ENCODE measurements at places on chromosomes 6 and 20.

GRCh38 chr6:71420693-71421328 lies 132.2 kb downstream of the OGFRL1 start:
- H3K27ac ChIP-seq: peak overlapping the region; percentile 16
- peak overlapping the region; percentile 81 for H3K4me3 ChIP-seq
- no peaks in the 10 kb centered on the region for H3K36me3 ChIP-seq
- H3K27me3 ChIP-seq: no peaks in the 10 kb centered on the region

DNA sequence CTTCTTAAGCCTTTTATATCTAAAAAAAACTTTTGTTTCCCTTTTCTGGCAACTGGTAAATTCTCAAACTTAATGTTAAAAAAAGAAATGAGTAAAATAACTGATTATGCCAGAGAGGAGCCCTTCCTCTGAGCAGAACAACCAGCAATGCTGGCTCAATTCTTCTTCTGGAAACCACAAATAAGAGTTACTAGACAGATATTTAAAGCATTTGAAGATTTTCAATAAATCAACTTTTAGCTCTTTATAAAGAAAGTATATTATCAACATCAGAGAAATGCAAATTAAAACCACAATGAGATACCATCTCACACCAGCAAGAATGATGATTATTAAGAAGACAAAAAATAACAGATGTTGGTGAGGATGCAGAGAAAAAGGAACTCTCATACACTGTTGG lies 61.1 kb upstream of the TCF21 start:
- no peak for DNase-seq
- H3K4me3 ChIP-seq: no peak overlapping the region
- peaks cover 3% of the 10 kb centered on the region for H3K4me1 ChIP-seq
- H3K36me3 ChIP-seq: no peaks in the 10 kb centered on the region
- H3K27ac ChIP-seq: no peak overlapping the region

DNA sequence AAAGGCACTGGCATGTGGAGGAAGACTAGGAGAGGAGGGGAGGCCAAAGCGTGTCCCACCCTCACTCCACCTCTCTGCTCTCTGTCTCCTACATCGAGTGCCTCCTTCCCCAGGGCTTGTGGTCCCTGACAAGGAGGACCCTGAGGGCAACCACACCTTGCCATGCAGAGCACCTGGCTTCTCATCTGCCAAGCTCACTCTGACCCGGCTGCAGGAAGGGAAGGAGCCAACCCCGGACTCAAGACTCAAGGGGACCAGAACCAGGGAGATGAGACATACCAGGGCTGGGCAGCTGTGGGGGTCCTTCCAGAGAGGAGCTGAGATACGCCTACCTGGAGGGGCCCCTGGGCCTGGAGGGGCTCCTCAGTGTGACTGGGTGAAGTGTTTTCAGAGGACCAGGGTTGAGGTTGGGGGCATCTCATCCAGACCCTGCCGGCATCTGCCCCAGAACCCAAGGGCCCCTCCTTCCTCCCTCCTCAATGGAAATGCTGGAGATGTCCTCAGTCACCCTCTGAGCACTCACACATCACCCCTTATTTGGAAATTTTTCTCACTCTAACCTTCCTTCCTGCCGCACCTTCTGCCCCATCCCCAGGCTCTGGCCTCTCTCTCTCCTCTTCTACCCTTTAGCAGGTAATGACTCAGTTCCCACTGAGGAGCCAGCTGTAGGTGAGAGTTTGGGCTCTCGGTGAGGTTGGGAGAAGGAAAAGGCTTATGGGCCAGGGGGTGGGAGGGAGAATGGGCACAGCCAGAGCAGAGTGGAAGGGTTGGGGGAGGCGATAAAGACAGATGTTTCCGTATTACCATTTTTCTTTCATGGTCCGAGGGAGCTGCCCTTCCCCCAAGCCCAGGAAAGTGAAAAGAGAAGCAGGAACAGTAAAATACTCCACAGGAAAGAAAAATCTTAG lies 32.0 kb upstream of the POU5F1 start:
- no peaks in the 10 kb centered on the region for H3K36me3 ChIP-seq
- peaks cover 12% of the 10 kb centered on the region for H3K4me1 ChIP-seq
- DNase-seq: no peak
- H3K4me3 ChIP-seq: no peak overlapping the region

- peak; percentile 70 for DNase-seq
- H3K4me3 ChIP-seq: peak within 1 kb of the TSS; percentile 85
- H3K36me3 ChIP-seq: no peaks in the 10 kb centered on the region
- H3K4me1 ChIP-seq: peaks cover 7% of the 10 kb centered on the region
Measured at GRCh38 chr6:36387440-36388303, at the start of gene ETV7. ETV7 (minus strand) TSS chr6:36387669; CDS start chr6:36387541, 128 bp downstream.

DNA sequence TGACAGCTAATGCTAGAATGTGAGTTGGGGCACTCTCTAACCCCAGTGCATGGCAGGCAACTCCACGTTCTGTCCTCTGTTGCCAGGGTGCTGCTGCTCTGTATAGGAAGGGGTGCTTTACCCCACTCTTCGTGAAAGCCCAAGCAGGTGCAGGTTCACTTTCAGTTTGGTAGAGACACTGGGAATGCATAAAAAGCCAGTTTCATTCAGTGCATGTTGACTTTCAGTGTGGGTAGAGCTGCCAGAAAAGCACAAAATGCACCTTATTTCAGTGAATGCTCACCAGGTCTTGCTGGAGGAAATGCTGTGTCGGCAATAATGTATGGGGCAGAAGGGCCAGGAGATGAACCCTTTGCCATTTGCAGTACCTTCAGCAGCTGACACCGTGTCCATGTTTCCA lies 62.1 kb upstream of the ADGRB3 start:
- no peak overlapping the region for H3K4me3 ChIP-seq
- no peaks in the 10 kb centered on the region for H3K27me3 ChIP-seq
- no peak for DNase-seq
- no peaks in the 10 kb centered on the region for H3K4me1 ChIP-seq

DNA sequence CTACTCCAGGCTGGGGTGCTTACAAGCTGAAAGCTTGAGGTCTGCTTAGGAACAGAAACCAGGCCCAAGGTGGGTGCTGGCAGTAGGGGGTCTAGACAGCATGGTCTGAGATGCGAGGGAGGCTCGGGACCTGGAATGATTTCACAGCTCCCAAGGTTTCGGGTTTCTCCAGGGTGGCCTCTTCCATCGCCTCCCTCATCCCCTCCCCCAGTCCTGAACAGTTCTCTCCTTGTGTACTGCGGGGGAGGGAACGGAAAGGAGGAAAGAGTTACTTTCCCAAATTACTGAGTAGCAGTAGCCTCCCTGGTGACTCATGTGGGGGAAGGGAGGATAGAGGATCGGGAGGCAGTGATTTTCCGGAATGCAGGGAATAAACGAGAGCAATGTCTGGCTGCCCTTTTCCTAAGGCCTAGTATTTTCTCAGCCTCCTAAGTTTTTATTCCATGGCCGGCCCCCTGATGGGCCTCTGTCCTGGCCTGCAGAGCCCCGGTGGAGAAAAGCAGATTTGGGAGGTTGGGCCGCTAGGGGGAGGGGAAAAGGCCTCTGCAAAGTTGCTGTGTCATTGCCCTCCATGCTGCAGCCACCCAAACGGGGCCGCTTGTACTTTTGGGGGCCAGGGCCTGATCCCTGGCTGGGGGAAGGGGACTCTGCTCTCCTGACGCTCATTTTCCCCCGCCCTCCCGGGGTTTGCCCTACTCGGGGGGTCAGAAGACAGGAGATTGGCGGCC lies 1.5 kb downstream of the BRD2 start:
- peak overlapping the region; percentile 87 for H3K4me3 ChIP-seq
- DNase-seq: peak; percentile 98
- H3K27ac ChIP-seq: peak overlapping the region; percentile 100
- peaks cover 20% of the 10 kb centered on the region for H3K4me1 ChIP-seq
- H3K36me3 ChIP-seq: peaks cover 24% of the 10 kb centered on the region
- H3K27me3 ChIP-seq: no peaks in the 10 kb centered on the region

GRCh38 chr20:25467441-25467840 lies 60.0 kb downstream of the GINS1 start:
- no peaks in the 10 kb centered on the region for H3K36me3 ChIP-seq
- DNase-seq: no peak
- H3K27ac ChIP-seq: no peak overlapping the region

- H3K27ac ChIP-seq: peak overlapping the region; percentile 31
- peaks cover 21% of the 10 kb centered on the region for H3K4me1 ChIP-seq
- no peaks in the 10 kb centered on the region for H3K36me3 ChIP-seq
- peak; percentile 47 for DNase-seq
- no peak overlapping the region for H3K4me3 ChIP-seq
Measured at GRCh38 chr6:155103816-155104366, 108.8 kb downstream of the TIAM2 start.

DNA sequence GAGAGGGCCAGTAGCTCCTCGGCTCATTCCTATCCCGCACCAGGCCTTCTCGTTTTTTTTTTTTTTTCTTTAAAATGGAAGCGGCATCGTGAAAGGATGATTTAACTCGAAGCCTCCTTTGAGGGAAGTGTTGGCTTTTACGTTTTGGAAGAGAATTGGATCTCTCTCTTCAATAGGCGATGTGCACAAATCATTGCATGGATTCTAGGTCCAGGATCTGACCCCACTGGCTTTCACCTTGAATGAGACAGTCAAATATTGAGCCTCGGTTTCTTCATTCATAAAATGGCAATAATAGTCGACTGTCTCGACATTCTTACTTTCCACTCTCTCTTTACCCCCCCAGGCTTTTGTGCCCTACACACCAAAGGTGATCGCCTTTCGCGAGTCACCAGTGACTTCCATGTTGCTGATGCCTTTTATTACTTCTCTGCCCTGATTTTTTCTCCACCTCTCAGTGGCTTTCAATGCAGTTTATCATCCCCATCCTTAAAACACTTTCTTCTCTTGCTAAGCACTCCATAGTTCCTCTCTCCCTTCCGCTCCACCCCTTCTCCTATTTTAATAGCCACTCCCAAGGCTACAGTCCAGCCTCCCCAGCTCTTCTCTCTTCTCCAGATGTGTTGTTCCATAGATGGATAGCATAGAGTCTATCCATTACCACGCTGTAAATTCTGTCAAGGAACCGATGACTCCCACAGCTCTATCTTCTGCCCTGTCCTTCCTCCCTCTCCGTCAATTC lies 473 bp upstream of the DTNBP1 start:
- H3K27ac ChIP-seq: no peak overlapping the region
- H3K36me3 ChIP-seq: no peaks in the 10 kb centered on the region
- H3K4me1 ChIP-seq: 0 out of 2 replicates have a peak, but pooled peaks cover 3% of the 10 kb centered on the region
- 0 out of 2 replicates have a peak, but pooled peaks cover 10% of the 10 kb centered on the region for H3K27me3 ChIP-seq

DNA sequence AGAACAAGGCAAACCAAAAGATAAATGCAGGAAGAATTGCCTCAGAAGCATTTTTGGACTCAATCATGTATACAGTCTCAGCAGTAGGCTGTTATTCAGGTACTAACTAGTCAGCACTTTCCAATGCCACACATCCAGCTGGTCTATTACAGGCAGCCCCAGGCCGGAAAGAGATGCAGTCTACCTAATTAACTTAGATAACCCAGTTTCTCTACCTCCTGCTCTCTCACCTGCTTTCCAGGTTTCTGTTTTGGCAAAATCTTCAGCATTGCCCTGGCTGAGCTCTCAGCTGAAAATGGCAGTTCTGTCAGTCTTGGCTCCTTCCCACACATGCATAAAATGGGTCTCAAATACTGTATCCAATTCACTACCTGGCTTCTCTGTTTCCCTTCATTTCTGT lies 101.3 kb upstream of the UFL1 start:
- no peaks in the 10 kb centered on the region for H3K27me3 ChIP-seq
- no peaks in the 10 kb centered on the region for H3K36me3 ChIP-seq
- no peak for DNase-seq
- no peaks in the 10 kb centered on the region for H3K4me1 ChIP-seq
- no peak overlapping the region for H3K4me3 ChIP-seq

- DNase-seq: no peak
- H3K36me3 ChIP-seq: no peaks in the 10 kb centered on the region
- no peaks in the 10 kb centered on the region for H3K4me1 ChIP-seq
- no peaks in the 10 kb centered on the region for H3K27me3 ChIP-seq
- H3K27ac ChIP-seq: no peak overlapping the region
Measured at GRCh38 chr20:19598117-19598850, 159.8 kb upstream of the RIN2 start.

GRCh38 chr6:104572901-104573300 lies 286.8 kb downstream of the HACE1 start:
- H3K4me3 ChIP-seq: no peak overlapping the region
- no peaks in the 10 kb centered on the region for H3K4me1 ChIP-seq
- no peaks in the 10 kb centered on the region for H3K36me3 ChIP-seq
- no peak overlapping the region for H3K27ac ChIP-seq
- no peaks in the 10 kb centered on the region for H3K27me3 ChIP-seq

DNA sequence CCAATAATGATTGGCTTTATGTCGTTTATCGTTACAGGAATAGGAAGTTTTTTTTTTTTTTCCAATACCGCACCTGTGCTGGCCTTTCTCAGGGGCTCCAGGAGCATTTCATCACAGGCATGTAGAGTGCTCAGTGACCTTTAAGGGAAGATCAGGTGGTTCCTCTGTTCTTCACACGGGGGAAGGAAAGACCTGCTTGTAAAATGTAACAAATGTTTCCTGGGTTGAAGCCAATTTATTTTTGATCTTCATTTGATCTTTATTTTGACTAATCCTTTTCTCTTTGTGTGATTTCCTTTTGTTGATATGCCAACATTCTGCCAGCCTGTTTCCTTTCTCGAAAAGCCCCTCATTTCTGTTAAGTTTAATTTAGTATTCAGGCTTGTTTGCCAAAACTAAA lies 61.9 kb upstream of the HBS1L start:
- DNase-seq: no peak
- peaks cover 49% of the 10 kb centered on the region for H3K27me3 ChIP-seq
- no peak overlapping the region for H3K4me3 ChIP-seq
- no peaks in the 10 kb centered on the region for H3K36me3 ChIP-seq

- H3K27me3 ChIP-seq: peaks cover 5% of the 10 kb centered on the region
- H3K36me3 ChIP-seq: no peaks in the 10 kb centered on the region
- no peak for DNase-seq
- no peak overlapping the region for H3K27ac ChIP-seq
- no peaks in the 10 kb centered on the region for H3K4me1 ChIP-seq
Measured at GRCh38 chr6:83633609-83634008, 75.3 kb downstream of the SNAP91 start.

DNA sequence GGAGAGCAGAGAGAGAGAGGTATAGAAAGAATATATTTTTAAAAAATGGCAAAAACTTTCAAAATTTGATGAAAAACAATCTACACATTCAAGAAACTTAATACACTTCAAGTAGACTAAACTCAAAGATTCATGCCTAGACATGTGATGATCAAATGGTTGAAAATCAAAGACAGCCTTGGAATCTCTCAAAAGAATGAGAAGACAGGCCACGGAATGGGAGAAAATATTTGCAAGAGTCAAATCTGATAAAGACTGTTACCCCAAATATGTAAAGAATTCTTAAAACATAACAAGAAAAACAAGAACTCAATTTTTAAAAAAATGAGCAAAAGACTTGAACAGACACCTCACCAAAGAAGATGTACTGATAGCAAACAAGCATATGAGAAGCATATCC lies 49.7 kb downstream of the THEMIS start:
- no peaks in the 10 kb centered on the region for H3K36me3 ChIP-seq
- no peak overlapping the region for H3K4me3 ChIP-seq
- H3K27me3 ChIP-seq: no peaks in the 10 kb centered on the region
- peaks cover 22% of the 10 kb centered on the region for H3K4me1 ChIP-seq

- H3K4me1 ChIP-seq: peaks cover 29% of the 10 kb centered on the region
- DNase-seq: peak; percentile 47
- H3K27ac ChIP-seq: peak overlapping the region; percentile 32
Measured at GRCh38 chr20:1389703-1390580, 2.9 kb downstream of the FKBP1A start.
